Brain pericyte (primary cell): ENCODE measurements at places on chromosomes 6 and 20.

- no peak for DNase-seq
Measured at GRCh38 chr6:42123379-42124103, 18.9 kb downstream of the C6orf132 start.

DNA sequence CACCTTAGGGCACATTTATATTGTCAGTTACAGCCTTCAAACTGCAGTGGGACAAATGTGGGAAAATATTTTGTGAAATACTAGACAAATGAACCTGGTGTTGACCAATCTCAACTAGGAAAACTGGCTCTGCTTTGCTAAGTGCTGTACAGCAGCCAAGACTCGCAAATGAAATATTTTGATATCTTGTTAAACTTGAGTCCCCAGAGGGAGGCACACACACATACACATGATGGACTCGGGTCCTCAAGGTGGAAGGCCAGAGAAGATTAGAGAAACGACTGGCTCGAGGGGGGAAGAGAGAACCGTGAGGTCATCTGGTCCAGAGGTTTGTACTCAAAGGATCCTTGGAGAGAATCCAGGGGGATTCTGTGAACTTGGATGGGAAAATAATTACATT is 67.3 kb upstream of the JAG1 start:
- no peak for DNase-seq

DNA sequence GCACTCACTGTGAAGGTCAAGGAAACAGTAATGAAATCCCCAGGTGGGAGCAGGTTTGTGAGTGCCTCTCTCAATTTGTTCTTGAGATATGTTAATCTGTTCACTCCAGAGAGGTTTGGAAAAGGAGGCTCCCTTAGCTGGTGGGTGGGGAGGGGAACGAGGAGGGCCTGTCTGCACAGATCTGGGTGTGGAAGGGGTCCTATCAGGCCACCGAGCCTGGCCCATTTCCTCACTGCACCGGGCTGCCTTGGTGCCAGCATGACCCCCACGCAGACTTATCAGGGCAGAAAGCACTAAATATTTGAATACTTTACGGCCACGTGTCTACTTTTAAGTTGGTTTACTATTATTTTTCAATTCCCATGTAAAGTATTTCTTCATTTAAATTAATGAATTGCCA is 8.3 kb downstream of the AGPAT4 start:
- no peak for DNase-seq

DNA sequence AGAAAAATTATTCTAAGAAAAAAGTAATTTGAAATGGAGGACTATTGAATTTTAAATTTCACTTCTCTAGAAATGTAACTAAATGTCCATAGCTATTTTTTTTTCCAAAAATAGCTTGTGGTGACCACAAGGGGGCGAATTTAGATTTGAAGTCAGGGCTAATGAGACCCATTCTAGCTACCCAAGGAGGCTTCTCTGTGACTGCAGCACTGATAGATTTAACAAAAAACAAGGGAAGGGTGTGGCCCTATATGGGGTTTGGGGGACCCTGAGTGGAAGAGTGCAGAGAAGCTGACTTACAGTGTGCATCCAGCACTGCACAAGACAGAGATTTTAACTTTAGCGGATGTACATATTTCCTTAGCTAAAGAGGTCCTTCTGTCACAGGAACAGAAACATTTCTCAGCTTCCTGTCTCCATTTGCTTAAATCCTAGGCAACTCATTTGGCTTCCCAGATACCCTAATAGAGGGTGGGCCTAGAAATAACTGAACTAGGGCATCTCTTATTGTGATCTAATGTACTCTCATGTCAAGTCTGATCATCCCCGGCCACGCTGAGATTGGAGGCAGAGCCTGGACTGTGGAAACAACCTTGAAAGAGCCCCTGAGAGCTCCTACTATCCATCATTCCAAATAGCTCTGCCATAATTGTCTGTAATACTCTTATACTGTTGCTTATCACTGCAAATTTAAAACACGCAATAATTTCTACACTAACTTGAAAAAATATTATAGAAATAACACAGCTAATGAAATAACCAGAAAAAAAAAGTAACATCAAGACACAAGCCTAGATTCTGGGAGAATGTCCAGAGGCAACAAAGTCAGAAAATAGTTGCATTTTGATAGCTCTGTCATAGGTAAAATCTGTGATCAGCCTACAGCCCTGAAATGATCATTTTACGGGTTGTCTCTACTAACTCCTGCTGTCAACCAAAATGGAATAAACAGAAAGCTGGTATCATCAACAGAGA is 93.6 kb downstream of the SNAP91 start:
- DNase-seq, result no peak

DNA sequence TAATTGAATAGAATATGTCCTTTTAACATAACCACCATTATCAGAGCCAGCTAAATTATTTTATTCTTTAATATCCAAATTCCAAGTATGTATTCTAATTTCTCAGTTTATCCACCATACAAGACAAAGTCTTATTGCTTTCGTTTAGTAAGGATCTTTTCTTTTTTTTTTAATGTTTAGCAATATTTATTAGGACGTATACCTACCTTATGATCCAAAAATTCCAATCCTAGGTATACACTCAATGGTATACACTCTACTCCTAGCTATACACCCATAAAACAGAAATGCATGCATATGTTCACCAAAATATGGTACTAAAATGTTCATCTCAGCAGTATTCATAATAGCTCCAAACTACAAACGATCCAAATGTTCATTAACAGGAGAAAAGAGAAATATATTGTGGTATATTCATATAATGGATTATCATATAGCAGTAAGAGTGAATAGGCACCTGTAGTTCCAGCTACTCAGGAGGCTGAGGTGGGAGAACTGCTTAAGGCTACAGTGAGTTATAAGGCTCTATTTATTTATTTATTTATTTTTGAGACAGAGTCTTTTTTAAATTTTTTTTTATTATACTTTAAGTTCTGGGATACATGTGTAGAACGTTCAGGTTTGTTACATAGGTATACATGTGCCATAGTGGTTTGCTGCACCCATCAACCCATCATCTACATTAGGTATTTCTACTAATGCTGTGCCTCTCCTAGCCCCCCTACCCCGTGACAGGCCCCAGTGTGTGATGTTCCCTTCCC is 17.3 kb downstream of the TNFAIP3 start:
- no peak for DNase-seq

GRCh38 chr6:170243386-170243785 is 47.5 kb downstream of the DLL1 start:
- DNase-seq, result no peak

GRCh38 chr6:5084781-5085647 is at the start of gene PPP1R3G:
PPP1R3G (plus strand) TSS chr6:5085341; CDS start chr6:5085486, 145 bp downstream.
- DNase-seq, result no peak

- no peak for DNase-seq
Measured at GRCh38 chr20:64101731-64102621, 5.4 kb downstream of the NPBWR2 start.

GRCh38 chr6:130322673-130323268 is 43.0 kb upstream of the TMEM200A start:
- DNase-seq, result no peak

DNA sequence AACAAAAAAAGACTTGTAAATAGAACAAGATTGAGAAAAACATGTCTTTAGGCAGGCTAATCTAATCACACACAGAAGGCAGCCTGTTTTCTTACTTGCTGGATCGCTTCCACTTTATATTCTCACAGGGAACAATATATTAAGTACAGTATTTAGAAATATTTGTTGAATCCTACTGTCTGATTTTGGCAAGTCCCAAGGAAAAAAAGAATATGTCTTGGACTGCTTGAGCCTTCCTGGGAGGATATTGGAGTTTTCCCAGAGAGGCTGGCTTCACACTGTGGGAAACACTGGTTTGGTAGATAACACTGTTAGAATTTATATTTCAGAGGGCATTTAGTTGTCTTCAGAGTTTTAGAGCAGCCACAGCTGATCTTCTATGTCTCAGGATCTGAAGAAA is 229.7 kb downstream of the PRL start:
- DNase-seq, result no peak

- DNase-seq, result no peak
Measured at GRCh38 chr6:41375598-41376151, 40.3 kb downstream of the NCR2 start.
